ENCODE measurements at places on chromosomes 12 and 14.

GRCh38 chr12:99154216-99154982 lies 493.2 kb upstream of the GARIN6 start:
- no peak for DNase-seq

GRCh38 chr14:65223636-65224035 lies 121.3 kb upstream of the MAX start:
- no peak for DNase-seq

GRCh38 chr12:10771132-10771733 lies 31.2 kb downstream of the TAS2R7 start:
- DNase-seq = no peak

GRCh38 chr12:67701121-67701520 lies 52.6 kb downstream of the DYRK2 start:
- no peak for DNase-seq

GRCh38 chr12:90099288-90099687 lies 390.6 kb upstream of the ATP2B1 start:
- no peak for DNase-seq

DNA sequence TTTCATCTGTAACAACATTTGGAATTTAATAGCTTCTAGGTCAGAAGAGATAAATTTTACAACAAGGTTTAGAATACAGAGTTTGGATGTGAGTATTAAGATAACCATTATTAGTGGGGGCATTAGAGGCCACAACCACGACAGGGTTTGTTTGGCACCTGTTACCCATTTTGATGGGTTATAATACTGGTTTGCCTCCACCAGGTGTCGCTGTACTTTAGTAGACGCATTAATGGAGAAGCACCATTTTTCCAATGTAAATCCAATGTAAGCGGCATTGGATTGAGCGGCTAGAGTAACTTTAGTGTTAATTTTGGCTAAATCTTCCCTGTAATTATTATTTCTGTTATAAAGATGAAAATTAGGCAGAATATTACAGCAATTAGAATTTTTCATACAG lies 136.2 kb downstream of the SLCO1B3 start:
- no peak for DNase-seq

GRCh38 chr12:108525681-108526080 lies 10.6 kb downstream of the FICD start:
- no peak for DNase-seq

DNA sequence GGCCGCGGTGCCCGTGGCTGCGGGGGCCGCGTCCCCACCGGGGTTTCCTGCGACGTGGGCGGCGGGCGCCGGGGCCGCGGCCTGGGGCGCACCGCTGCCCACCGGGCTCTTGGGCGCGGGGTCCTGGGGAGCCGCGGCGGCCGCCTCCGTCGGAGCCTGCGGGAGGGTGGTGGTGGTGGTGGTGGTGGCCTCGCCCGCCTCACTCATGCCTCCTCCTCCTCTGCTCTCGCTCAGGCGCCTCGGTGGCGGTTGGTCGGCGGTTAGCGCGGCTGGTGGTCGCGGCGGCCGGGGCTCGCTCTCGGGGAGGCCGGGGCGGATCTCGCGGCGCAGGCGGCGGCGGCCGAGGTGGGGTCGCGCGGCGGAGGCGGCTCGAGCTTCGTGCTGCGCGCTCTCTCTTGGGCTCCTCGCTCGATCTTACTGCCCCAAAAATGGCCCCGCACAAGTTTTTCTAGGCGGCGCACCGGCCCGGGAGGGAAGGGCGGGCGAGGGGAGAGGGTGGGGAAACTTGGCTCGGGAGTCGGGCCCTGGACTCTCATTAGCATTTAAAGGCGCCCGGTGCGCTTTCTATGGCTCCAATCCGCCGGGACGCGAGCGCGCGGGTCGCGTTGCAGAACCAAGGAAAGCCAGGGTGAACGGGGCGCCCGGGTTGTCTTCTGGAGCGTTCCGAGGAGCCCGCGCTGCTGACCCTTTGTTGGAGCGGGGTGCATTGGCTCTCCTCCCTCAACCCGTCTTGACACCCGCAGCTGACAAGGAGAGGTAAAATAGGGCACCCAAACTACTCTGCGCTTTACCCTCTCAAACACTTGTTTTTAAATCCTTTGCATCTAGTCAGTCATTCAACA lies at the start of gene YBX3:
Gene YBX3 (minus strand): TSS at position 419 of the 842 bp plus-strand sequence. CDS start 212 bp downstream, at position 207.
- no peak for DNase-seq

DNA sequence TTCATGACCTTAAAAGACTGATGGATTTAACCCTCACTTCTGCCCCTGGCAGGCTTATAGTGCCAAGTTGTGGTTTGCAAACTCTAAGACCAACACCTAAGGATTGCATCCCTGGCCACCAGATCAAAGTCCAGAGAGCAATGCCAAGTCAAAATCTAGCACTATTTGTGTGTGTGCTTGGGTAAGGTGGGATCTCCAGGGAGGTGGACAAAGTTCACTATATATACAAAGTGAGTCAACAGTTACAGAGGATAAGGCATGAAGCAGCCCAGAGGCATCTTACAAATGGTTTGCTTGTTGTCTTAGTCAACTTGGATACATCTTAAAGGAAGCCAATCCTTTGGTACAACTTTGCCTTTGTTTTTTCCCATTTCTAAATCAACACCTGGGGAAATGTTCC lies 137.3 kb downstream of the MSRB3 start:
- DNase-seq = no peak

DNA sequence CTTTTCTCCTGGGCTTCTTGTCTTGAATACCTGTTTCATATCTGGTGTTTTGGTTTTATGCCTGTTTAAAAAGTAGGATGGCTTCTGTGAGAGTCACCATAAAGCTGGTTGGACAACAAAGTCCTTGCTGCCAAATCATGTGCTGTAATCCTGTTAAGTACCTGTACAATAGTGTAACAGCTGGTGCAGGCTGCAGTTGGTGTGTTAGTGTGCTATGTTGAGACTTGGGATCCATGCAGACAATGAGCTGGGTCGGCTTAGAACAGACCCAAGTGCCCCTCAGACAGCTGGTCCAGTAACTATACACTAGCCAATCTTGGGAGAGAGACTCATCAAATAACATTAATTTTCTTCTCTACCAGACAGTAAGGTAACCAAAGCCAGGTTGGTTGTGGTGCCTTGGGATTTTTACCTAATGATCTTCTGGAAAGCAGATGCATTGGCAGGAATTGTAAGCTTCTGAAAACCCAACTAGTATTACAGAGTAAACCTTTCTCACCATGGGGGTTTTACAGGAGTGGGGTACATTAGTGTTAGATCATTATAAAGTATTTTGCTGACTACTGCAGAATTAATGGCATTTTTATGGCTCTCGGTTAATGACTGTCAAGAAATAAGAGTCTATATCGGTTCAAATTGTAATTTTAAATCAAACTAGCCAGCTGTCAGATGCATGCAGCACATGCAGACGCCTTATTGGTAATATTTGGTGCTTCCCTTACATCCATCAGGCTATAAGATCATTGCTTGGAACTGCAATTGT lies 231.2 kb downstream of the PDZRN4 start:
- no peak for DNase-seq
